AG09319 (cell line): ENCODE measurements at places on chromosomes 12 and 14.

DNA sequence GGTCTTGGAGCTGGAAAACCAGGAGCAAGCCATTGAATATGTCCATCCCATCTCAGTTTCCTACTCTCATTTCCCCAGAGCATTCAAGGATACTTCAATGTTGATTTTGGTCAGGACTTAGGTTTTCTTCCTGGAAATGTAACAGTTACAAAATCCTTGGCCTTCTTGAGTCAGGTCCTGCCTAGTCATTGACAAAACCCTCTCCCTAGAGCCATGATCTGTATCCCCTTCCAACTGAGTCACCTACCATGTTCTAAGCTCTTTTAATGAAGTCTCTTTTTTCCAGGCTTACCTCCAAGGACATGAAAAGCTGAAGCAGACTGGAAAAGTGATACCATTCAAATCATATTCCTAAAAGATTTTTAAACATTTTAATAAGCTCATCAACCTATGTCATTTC lies 549.2 kb downstream of the GALC start:
- no peak for DNase-seq

DNA sequence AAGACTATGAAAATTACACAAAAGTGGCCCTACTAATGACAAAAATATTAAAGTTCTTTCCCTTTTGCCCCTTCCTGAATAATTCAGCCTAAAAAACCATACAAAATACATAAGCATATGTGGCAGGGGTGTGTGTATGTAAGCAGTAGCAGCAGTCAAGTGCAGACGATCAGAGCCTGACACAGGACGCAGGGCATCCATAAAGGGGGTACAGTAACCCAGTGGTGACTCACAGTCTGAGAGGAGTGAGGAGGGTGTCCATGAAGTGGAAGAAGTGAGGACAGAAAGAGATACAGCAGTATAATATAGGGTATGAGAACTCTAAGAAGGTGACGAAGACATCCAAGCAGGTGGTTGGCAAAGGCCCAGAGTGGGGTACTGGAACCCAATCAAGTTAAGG lies 56.7 kb downstream of the RALGAPA1 start:
- DNase-seq: no peak

GRCh38 chr12:31645924-31646323 lies 13.6 kb upstream of the ETFBKMT start:
- DNase-seq: no peak

DNA sequence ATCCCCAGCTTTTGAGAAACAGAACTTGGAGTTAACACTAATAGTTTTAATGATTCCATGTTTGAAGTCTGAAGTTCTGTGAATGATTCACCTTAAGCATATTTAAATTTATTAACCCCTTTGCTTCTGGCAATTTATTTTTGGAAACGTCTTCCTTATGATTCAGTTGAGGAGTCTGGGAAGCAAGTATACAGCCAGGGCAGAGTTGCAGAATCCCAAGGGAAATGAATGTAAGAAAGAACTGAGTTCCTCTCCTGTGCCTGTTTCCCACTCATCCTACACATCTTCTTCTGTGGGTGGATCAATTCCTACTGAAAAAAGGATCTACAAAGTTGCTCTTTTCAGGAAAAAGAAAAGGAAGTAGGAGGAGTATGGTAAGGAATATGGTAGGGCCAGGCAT lies 108.2 kb upstream of the CCDC91 start:
- no peak for DNase-seq

GRCh38 chr12:103924761-103925641 lies 5.2 kb upstream of the HSP90B1 start:
- DNase-seq: no peak

- DNase-seq: no peak
These were observed 190.5 kb downstream of the ESRRB start for GRCh38 chr14:76566439-76566838.

GRCh38 chr14:104133496-104133895 lies 4.9 kb upstream of the KIF26A start:
- no peak for DNase-seq

- DNase-seq: peak; percentile 18
These were observed at the start of gene SVOP for GRCh38 chr12:109020796-109021380. Gene SVOP (minus strand): TSS chr12:109021068. CDS start chr12:109020868, 200 bp downstream.

DNA sequence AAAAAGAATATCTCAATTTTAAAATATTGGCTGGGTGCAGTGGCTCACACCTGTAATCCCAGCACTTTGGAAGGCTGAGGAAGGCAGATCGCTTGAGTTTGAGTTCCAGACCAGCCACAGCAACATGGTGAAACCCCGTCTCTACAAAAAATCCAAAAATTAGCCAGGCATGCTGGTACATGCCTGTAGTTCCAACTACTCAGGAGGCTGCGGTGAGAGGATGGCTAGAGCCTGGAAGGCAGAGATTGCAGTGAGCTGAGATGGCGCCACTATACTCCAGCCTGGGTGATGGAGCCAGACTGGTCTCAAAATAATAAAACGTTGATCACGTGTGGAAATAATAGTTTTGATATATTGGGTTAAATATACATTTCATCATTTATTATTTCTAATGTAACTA lies 5.7 kb downstream of the MTRFR start:
- no peak for DNase-seq

- no peak for DNase-seq
These were observed 47.8 kb downstream of the TESC start for GRCh38 chr12:117051380-117051779.

DNA sequence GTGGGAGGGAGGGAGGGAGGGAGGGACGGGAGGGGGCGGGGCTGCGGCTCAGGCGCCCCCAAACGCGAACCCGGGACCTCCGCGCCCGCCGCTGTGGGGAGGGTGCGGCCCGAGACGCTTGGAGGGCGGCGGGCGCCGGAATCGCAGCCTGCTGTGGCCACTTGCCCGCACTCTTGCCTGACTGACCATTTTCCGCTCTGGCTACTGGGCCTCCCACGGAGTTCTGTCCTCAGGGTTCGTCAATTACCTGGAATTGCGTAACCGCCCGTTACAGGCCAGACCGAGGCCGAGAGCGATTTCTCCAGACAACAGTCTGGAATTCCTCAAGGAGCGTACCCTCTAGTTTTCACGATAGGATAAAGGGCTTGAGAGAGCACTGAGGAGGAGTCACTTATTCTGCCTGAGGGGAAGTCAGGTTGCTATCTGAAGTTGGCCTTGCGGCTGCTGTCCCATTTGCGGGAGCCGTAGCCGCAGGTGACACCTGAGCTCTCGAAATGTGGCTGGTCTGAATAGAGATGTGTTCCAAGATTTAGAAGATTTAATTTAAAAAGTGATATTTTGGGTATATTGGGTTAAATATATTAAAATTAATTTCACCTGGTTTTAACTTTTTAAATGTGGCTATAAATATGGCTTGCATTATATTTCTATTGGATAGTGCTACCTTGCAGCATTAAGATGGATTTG lies 446 bp upstream of the ZNF641 start:
- peak; percentile 55 for DNase-seq

- DNase-seq: no peak
These were observed 27.6 kb upstream of the NOS1 start for GRCh38 chr12:117388951-117389446.

GRCh38 chr14:33515441-33515840 lies 435.4 kb downstream of the EGLN3 start:
- no peak for DNase-seq

GRCh38 chr12:67790660-67791059 lies 142.1 kb downstream of the DYRK2 start:
- DNase-seq: no peak

GRCh38 chr12:5388581-5389535 lies 43.0 kb upstream of the NTF3 start:
- no peak for DNase-seq

DNA sequence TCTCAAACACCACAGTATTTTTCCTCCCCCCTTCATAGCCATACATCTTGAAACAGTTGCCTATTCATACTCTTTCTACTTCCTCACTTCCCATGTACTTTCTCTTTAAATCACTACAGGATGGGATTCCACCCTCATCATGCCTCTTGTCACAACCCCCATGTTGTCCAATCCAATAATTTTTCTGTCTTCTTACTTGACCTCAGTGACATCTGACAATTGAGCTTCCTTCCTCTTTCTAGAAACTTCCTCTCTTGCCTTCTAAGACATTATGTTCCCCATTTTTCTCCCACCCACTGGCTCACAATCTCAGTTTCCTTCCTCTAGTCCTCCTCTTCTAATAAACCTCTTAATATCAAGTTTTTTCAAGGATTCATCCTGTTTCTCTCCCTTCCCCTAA lies 5.3 kb downstream of the C2CD5 start:
- DNase-seq: no peak

DNA sequence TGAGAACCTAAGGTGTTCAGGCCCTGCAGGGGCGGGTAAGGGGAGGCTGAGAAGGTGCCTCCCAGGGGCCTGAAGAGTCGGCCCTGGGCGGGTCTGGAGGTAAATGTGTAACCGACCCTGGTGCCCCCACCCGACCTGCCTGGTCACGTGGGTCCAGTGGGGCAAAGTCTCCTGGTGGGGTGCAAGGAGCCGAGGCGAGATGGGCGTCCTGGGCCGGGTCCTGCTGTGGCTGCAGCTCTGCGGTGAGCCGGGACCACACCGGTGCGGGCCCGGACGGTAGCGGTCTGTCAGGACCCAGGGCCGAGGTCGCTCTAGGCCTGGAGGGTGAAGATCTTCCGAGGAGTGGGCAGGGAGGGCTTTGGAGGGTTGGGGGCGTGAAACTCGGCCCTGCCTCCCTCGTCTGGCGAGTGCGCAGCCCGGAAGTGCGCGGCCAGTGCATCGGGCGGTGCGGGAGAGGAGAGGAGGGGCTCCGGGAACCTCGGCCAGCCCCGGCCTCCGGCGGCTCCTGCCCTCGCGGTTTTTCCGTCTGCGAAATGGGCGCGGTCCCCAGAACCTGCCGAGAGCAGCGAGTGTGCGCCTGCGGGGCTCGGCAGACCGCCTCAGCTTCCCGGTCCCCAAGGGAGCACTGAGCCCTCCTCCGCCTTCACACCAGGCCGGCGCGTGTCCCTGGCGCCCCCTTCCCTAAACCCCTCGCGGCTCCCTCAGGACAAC lies at the start of gene AMN:
AMN (plus strand) TSS at position 174 of the 711 bp plus-strand sequence; CDS start at position 200, 26 bp downstream.
- no peak for DNase-seq

GRCh38 chr12:47990351-47991105 lies 13.7 kb downstream of the COL2A1 start:
- DNase-seq: no peak

GRCh38 chr14:89618330-89618708 lies 201.3 kb upstream of the FOXN3 start:
- DNase-seq: no peak

GRCh38 chr14:70707138-70708038 lies 65.7 kb downstream of the TTC9 start:
- no peak for DNase-seq

DNA sequence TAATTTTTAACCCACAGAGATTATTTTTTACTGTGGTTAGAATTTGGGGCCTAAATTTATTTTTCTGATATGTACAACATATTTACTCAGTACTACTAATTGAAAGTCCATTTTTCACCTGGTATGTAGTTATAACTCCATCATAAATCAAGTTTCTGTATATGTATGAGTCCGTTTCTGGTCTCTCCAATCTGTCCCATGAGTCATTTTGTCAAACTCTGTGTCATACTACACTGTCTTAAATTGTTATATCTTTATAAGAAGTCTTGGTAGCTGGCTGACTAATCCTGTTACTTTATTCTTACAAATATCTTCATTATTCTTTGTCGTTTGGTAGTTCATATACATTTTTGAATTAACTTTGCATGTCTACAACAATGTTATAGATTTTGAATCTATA lies 344.0 kb downstream of the PDZRN4 start:
- DNase-seq: no peak

- no peak for DNase-seq
These were observed at the start of gene MLH3 for GRCh38 chr14:75050852-75051555. Gene MLH3 (minus strand): TSS chr14:75051467. CDS start chr14:75049655, 1,812 bp downstream.

GRCh38 chr14:91606851-91607250 lies 96.7 kb upstream of the PPP4R3A start:
- DNase-seq: no peak

DNA sequence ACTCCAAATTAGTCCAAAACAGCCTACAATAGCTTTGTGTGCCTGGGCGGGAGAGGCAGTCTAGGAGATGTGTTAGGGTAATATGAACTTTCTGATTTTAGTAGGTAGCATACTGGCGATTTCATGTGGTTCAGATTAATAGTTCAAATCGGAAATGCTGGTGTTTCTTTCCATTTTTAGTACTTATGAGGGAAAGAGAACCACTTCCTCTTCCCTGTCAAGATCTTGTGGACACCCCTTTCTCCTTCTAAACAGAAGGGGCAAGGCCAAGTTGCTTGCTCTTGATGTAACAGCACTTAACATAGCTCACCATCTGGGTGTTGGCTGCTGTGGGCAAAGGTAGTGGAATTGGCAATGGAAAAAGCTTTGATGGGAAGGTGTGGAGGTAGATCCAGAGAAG lies 32.2 kb upstream of the IGF1 start:
- DNase-seq: no peak

DNA sequence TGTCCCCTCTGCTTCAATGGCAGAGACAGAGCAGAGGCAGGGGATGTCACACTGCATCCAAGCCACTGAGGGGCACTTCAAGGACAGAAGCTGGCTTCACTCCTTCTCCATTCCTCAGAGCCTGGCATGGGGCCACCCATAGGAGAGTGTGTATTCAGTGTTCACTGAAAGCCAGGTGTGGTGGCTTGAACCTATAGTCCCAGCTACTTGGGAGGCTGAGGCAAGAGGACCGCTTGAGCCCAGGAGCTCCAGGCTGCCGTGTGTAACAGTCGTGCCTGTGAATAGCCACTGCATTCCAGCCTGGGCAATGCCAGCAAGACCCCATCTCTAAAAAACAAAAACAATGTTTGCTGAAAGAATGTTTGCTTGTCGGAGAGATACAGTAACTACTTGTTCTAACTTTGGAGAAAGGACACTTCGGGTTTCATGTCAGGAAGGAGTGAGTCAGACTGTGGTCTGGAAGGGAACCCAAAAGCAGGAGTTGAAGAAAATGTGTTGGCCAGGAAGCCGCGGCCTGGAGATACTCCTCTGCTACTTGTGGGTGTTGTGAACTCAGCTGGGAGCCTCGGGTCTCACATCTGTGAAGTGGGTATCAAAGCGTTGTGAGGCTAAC lies 43.4 kb downstream of the ELK3 start:
- peak; percentile 84 for DNase-seq

DNA sequence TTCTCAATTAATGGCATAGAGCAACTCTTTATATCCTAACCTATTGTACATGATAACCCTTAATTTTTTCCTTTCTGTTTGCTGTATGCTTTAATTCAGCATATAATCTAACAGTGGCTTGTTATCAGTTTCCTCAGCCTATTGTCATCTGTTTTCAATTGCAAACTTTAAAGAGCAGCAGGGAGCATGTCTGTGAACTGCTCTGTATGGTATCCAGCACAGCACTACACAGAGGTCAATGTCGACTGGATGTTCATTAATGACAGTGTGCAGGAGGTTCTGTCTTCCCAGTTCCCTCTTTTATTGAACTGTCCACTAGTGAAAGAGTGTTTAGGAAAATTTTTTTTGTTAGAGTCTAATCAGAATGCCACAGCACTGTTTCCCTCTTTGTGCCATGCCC lies 609.1 kb downstream of the SOX5 start:
- no peak for DNase-seq

GRCh38 chr14:55897031-55897430 lies 221.2 kb upstream of the PELI2 start:
- DNase-seq: no peak
